Stimulated activated CD4-positive, alpha-beta T cell treated with anti-CD3 and anti-CD28 coated beads, Interleukin-1b, Interleukin-23, amount 100 ng/mL, for 4 hours (primary cell): ENCODE measurements at places on chromosomes 5 and 9.

- DNase-seq, result no peak
These were observed 57.4 kb downstream of the SERINC5 start for GRCh38 chr5:80198399-80198798.

DNA sequence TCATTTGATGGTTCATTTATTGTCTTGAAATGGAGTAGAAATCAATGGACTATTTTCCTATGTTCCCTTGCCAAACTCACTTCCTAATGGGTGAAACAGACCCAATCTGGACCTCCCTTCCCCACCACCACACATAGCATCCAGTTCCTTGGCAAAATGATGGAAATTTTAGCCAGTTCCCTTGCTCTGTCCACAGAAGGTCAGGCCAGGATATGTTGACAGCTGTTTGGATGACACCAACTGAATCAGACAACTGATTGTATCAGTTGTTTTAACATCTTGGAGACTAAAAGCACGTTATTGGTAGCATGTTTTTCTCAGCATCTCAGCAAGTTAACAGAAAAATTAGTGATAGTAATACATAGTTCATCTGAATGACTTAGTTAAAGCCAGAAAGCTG lies 534.8 kb downstream of the PSAT1 start:
- DNase-seq, result no peak

DNA sequence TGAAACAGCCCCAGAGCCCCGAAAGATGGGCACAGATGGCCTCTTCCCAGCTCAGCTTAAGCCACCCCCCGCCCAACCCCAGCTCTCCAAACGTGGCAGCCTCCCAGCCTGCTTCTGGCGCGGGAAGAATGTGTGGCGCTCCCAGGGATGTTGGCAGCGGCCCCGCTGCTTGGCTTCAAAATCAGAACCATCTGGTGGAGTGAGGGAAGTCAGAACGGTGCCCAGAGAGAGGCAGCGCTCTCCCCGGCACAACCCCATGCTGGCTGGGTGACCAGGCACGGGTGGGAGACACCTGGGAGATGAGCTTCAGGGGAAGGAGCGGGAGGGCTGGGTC lies 72.7 kb upstream of the ORM1 start:
- DNase-seq, result no peak

- no peak for DNase-seq
These were observed 49.7 kb downstream of the ACTBL2 start for GRCh38 chr5:57432876-57433275.

DNA sequence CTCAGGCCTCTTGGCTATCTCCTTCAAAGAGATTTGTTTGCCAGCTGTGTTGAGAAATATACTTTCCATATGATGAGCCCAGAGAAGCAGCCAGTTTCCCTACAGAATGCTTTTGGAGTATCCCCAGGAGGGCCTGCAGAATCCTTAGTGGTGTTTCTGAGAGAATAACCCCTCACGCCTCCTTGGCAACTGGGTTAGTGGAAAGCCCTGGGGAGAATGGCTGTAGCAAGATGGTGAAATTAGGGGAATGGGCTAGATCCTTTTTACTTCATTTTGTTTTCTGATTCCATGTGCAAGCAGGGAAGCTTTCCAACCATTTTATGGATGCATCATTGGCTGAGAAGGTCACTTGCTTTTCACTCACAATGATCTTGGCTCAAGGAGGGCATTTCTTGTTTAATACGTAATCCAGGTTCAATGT lies 364.6 kb downstream of the DMRT2 start:
- no peak for DNase-seq

- DNase-seq, result no peak
These were observed 16.3 kb upstream of the PPP2CA start for GRCh38 chr5:134242146-134242545.

DNA sequence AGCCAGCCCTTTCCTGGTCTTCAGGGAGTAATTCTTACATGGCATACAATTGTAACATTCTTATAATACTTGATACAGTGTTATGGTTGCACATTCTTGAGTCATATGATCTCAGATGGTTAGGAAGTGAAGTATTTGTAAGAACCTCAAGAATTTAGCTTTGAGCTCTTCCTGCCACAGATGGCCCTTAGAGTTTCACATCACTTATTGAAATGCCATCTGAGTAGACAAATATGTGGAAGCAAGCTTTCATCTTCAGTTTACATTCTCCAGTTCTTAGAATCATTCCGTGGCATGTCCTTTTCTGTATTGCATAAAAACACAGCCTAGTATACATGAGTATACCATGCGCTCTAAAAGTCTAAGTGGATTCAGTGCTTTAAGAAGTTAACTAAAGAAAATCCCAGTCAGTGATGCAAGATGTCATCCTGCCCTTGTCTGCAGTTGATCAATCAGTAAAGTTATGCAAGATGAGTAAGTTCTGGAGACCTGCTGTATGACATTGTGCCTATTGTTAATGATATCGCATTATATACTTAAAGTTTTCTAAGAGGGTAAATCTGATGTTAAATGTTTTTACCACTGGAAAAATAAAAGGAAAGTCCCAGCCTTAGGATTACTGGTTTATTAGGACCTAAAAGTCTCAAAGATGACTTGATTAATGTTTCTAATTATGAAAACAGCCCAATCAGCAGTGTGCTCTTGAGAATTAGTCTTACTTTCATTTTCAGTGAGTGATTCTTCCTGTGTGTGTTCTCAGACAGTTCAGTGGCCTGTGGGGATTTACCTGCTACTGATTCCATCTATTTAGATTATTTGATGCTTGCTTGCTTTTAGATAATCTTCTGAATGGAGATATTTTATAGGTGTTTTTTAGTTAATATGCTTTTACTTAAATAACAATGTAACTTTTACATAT lies 29.4 kb downstream of the RHOBTB3 start:
- no peak for DNase-seq
